ENCODE measurements at places on chromosomes 7 and 10.

GRCh38 chr10:61733358-61733940 is 70.7 kb downstream of the CABCOCO1 start:
- peak; percentile 25 for DNase-seq

- DNase-seq, result no peak
These were observed 167.6 kb downstream of the LRMDA start for GRCh38 chr10:75598998-75599397.

DNA sequence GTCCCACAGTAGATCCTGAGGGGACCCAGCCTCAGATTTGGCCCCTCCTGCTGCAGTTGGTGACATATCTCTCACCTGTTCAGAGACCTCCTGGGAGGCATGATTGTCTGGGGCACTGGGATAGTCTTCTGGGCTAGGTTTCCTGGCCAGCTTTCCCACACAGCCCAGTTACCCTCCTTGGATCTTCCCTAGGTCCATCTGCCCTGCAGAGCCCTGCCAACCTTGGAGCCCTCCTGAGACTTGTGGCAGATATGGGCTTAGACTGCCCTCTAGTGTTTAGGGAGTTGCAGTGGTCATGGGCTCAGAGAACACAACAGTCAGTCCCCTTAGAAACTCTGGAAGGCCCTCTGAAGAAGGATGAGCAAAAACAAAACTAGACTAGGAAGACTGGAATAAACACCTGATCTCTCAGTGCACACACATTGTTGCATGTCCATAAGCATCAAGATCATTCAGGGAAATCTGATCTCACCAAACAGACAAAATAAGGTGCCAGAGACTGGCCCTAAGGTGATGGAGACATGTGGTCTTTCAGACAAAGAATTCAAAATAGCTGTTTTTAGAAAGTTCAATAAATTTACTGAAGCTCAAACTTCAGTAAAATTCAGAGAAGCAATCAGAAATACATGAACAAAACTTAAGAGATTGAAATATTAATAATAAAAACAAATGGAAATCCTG is 324.6 kb downstream of the ATRNL1 start:
- no peak for DNase-seq

GRCh38 chr7:102287111-102287980 is 678 bp downstream of the SH2B2 start:
- no peak for DNase-seq

GRCh38 chr7:21542891-21543527 is at the start of gene DNAH11:
Gene DNAH11 (plus strand): TSS chr7:21543039. CDS start chr7:21543246, 207 bp downstream.
- peak; percentile 32 for DNase-seq

DNA sequence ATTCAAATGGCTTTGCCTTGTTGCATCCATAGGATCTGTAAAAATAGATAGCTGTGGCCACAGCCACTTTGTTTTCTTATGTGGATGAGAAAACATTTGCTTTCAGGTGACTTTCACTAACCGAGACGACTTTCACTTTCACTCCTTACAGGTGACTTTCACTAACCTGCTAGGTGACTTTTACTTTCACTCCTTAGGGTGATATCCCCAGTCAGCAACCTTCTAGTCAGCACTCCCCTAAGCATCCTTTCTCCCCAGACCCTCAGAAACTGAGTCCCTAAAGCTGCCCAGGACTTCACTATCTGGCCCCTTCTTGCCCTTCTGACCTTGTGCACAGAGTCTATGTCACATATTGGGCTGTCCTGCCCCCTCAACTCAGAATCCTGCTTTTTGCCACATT is 177.5 kb downstream of the RELN start:
- DNase-seq, result peak; percentile 35

- peak; percentile 16 for DNase-seq
These were observed 35.0 kb downstream of the C10orf105 start for GRCh38 chr10:71684356-71685173.

GRCh38 chr10:131165092-131165491 is 146.4 kb downstream of the TCERG1L start:
- DNase-seq, result no peak

DNA sequence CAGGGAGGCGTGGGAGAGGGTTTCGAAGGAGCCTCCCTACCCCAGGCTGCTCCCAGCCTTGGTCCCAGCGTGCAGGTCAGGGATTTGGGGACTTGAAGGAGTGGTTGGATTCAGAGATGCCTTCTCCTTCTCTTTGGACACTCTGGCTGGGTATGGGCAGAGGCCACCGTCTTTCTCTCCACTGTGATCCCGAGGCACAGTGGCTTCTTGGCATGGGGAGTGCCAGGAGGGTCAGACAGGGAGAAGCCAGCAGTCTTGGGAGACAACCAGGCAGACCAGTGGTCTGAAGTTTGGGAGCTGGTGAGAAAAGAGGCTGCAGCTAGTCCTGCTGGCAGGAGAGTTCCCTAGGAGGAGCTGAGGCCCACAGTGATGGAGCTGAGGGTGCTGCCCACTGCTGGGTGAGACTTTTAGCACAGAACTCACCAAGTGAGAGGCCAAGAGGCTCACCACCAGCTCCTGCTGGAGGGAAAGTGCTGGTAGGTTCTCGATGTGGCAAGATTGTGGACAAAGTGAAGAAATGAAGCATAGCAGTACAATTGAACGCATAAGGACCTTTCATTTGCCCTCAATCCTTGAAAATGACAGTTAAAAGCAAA is 35.2 kb upstream of the WDFY4 start:
- DNase-seq, result no peak

DNA sequence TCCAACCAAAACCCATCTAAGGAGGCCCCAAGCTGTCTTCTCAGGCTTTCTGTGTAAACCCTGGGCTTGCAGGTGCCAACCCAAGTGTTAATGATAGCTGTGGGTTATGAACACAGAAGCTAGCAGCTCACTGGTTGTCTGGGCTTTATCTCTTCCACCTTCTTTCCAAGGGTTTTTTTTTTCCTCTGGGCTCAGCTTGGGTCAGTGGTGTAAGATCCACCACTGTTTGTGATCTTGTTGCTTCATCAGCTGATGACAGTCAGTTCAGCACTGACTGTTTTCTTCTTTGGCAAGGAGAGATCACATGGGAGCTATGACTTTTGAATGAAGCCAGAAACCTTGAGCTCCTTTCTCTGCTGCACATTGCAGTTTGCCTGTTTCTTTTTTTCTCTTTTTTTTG is 4.6 kb downstream of the GTPBP4 start:
- DNase-seq, result no peak

DNA sequence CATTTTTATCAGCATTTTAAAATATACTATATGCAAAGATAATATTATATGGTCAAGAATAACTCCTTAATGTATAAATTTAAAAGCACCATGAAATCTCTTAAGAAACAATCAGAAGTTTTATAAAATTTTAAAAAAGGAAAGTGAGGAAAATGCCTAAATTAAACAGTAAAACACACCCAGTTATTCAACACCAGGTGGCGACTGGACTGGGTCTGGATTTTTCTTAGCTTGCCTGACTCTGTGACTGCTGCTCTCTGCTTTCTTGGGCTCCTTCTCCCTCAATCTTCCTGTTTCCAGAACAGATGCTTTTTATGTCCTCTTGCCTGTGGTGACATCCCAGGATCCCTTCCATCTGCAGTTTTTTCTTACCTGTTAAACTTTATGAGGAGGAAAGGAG is 200.3 kb downstream of the BICC1 start:
- no peak for DNase-seq

- no peak for DNase-seq
These were observed 38.9 kb downstream of the AGK start for GRCh38 chr7:141590071-141590470.

GRCh38 chr7:23956772-23957576 is 247.0 kb downstream of the STK31 start:
- DNase-seq, result no peak
